Activated CD8-positive, alpha-beta memory T cell treated with anti-CD3 and anti-CD28 coated beads, Interleukin-2, amount 50 U/mL, for 48 hours (primary cell): ENCODE measurements at places on chromosomes 4 and X.

DNA sequence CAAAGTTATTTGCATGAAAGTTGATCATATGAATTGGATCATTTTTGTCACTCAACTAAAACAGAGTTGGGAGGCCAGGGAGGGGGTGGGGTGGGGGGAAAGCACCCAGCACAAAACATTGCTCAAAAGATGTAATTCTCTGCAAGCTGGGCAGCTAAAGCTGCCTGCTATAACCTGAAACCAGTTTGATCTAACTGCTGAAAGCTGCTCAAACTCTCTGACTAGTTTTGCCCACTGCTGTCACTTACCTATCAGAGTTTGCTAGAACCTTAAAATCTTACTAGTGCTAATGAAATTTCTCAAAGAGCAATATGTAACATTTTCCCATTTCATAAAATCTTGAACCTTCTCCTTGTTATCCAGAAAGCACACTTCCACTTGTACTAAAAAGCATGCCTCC, 10.4 kb downstream of the CXCL8 start:
- no peak for DNase-seq

DNA sequence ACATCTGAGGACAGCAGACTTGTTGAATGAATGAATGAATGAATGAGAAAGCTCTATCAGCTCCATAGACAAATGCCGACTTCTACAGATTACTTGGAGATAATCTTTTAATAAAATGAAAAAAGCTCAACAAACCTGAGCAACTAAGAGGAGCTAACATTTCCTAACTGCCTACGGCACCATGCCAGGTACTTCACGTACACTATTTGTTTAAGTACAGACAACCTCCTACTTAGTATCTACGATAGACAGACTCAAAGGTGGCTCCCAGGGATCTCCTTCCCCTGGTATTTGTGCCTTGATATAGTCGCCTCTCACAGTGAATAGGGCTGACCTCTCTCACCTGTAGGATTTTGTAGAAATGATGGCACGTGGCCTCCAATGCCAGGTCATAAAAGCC, 412.2 kb upstream of the FAT1 start:
- no peak for DNase-seq

GRCh38 chr4:19298998-19299397, 952.7 kb upstream of the SLIT2 start:
- DNase-seq: no peak

DNA sequence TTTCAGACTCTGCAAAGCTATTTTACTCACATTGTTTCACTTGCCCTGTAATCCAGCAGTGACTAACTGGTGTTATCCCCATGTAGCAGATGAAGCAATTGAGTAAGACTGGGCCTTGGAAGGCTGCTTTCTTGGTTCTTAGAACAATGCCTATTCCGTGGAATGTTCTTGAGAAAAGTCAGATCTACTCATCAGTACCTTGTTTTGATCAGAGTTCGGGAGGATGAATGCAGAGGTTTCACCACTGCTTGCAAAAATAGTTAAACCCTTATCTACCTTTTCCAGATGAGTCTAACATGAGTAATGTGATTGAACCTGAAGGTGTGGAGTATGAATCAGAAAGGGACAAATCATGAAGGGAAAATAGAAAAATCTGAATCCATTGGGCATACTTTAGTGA, 1.8 kb downstream of the MAOB start:
- DNase-seq: no peak

DNA sequence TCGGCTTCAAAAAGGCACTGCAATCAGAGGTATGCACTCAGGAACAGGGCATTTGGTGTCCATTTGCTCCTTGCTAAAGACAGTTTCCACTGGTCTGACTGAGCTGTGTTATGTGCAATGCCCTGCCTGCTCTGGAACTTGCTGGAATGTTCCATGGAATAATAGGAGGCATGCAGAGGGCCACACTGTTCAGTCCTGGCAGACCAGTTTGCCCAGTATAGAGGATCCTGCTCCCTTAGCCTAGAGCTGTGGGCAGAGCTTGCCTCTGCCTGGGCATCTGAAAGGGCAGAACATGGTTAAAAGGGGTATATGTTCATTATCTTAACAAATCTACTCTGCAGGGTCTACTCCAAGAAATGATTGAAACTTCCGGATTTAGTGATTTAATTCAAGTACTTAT, 27.8 kb upstream of the CD99L2 start:
- no peak for DNase-seq

DNA sequence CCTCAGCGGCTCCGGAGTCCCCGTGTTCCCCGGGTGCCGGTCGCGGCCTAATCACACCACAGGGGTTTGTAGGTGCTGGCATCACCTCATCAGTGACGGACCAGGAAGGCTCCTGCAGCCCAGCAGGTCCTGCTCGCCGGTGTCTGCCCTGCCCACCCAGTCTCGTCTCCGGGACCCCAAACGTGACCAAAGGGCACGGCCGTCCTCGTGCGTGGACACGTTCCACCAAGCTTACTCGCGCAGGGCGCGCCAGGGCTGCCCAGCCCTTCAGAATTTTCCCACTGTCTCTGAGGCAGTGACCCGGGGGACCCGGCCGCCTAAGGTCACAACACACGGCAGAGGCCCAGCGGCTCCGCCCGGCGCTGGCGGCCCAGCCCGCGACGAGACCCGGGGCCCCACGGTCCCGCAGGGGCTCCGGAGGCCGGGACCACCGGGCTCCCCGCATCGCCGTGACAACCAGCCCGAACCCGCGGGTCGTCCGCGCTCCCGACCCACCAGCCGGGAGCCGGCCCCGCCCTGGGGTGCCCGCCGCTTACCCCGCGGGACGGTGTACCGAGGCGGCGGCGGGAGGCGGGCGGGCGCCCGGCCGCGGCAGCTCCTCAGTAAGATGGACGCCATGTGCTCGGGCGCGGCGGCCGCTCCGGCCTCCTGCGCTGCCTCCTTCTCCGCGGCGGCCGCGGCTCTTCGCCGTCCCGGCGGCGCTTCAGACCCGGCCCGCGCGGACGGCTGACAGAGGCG, 454 bp downstream of the LETM1 start:
- DNase-seq: peak; percentile 68

- no peak for DNase-seq
These were observed 34.8 kb downstream of the IGFBP7 start for GRCh38 chr4:57075367-57075766.

GRCh38 chr4:178789279-178789678, 1347.0 kb upstream of the AGA start:
- no peak for DNase-seq

DNA sequence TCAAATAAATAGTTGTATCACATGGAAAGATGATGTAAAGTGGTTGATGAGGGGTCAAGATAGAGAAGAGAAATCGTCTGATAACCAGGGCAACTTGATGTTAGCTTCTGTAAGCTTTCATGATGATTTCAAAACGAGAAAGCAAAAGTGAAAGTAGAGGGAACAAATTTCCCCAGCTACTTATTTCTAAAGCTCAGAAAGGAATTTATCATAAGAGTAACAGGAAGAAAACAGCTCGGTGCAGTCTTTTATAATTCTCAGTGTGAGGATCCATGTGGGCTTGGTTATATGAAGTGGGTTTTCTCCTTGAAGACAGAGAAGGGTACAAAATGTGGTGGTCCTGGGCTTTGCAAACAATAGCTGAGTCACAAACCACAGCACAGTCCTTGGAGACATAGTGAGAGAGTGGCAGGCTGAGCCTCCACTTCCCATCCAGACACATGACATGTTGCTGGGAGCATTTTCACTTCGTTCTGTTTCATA, 32.1 kb upstream of the GLRA2 start:
- no peak for DNase-seq

- no peak for DNase-seq
These were observed 10.6 kb upstream of the XKRX start for GRCh38 chrX:100939333-100939732.

GRCh38 chr4:41859087-41859486, 76.1 kb upstream of the TMEM33 start:
- no peak for DNase-seq

- no peak for DNase-seq
These were observed at the start of gene TLR1 for GRCh38 chr4:38804654-38805295. TSS of gene TLR1 (minus strand) at chr4:38804791. CDS start at chr4:38798831, 5,960 bp downstream.
